ENCODE measurements at places on chromosomes 7 and 10. TPM values are rescaled to one million over a fixed set of nuclear protein-coding genes. Genes with fewer than 3 reads are reported as not detected.

- DNase-seq = no peak
- no peaks in the 10 kb centered on the region for H3K36me3 ChIP-seq
- H3K4me3 ChIP-seq = peak overlapping the region; percentile 21
- H3K27ac ChIP-seq = no peak overlapping the region
- peaks cover 20% of the 10 kb centered on the region for H3K4me1 ChIP-seq
- H3K27me3 ChIP-seq = peaks cover 22% of the 10 kb centered on the region
Measured at GRCh38 chr7:72336632-72337389, 75.3 kb downstream of the CALN1 start.

DNA sequence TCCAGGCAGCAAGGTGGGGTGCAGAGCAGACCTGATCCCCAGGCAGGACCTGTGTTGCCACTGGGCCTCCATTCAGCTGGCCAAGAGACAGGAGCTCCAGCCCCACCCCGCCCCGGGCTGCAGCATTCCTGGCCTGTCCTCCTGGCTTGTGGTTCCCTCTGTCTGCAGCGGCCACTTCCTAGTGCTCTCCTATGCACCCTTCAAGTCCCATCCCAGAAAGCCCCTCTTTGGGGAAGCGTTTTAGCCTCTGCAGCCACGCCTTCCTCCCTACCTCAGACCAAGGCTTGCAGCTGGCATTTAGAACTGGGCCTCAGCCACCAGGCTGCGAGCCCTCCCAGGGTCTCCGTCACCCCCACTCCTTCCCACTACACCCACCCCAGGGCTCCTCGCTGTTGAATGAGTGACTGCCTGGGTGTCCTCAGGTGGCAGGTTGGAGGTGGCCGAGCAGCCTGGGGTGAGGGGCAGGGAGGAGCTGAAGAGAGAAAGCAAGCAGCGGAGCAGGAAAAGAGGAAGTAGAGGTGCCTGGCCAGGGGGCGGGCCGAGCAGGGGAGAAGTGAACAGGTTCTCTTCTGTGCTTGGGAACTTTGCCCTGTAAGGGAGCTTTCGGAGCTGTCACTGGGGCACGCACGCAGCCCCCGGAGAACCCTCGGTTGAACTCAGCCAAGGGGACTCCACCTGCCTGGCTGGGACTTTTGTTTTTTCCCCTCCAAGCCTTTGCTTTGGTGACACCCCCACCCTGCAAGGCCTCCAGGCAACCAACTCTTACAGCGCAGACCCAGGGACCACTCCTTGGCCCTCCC, 109.1 kb upstream of the TNRC18 start:
- H3K4me1 ChIP-seq = peaks cover 35% of the 10 kb centered on the region
- peaks cover 18% of the 10 kb centered on the region for H3K36me3 ChIP-seq
- peak overlapping the region; percentile 99 for H3K27ac ChIP-seq
- DNase-seq = peak; percentile 60

- no peaks in the 10 kb centered on the region for H3K36me3 ChIP-seq
- DNase-seq = no peak
- no peaks in the 10 kb centered on the region for H3K4me1 ChIP-seq
- no peaks in the 10 kb centered on the region for H3K27me3 ChIP-seq
- no peak overlapping the region for H3K27ac ChIP-seq
- H3K4me3 ChIP-seq = no peak overlapping the region
Measured at GRCh38 chr7:77862691-77863090, 64.1 kb downstream of the PHTF2 start.

AGAP4 gene
- 6.2 TPM for total RNA-seq

Data from heart left ventricle (tissue), 16 donors.